ENCODE measurements at places on chromosomes 12 and 14.

- no peak for DNase-seq
Measured at GRCh38 chr14:90496379-90496778, 99.5 kb downstream of the CALM1 start.

GRCh38 chr12:118498171-118498570 is 121.8 kb downstream of the SUDS3 start:
- no peak for DNase-seq

- DNase-seq: no peak
Measured at GRCh38 chr12:93148412-93148811, 219.3 kb upstream of the EEA1 start.

DNA sequence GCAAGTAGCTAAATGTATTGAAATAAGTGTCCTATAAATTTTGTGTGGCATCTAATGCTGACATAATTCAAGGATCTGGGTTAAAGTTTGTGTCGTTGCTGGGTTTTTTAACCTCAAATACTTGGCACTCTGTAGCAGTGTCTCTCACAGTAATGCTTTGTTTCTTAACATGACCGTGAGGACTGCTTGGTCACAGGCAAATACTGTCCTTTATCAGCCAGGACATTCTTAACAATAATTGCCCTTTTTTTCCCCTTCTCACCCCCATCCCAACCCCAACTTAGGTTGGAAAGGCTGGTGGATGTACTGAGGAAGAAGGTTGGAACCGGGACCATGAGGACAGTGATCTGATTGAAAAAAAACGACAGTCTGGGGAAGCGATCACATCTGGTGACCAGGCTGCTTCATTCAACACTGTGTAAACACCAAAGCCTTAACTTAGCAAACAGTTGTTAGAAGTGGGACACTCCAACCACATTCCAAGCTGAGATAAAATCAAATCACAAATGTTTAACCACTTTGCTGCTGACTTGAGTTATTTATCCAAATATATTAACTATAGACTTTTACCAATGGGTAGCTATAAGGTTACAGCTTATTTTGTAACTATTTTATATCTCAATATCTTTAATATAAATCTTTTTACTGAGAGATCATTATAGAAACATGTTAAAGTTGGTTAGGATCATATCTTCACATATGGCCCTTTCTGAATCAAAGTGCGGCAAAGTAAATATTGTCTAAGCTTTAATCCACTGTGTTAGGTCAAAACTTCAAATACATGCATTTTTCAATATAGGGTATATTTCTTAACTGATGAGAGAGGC is 48.2 kb downstream of the FOXA1 start:
- no peak for DNase-seq

Measured in occipital lobe (tissue), 3 donors.